ENCODE measurements at places on chromosomes 5 and 9.

GRCh38 chr5:131389096-131389868 is 125.4 kb downstream of the CDC42SE2 start:
- no peak for DNase-seq

DNA sequence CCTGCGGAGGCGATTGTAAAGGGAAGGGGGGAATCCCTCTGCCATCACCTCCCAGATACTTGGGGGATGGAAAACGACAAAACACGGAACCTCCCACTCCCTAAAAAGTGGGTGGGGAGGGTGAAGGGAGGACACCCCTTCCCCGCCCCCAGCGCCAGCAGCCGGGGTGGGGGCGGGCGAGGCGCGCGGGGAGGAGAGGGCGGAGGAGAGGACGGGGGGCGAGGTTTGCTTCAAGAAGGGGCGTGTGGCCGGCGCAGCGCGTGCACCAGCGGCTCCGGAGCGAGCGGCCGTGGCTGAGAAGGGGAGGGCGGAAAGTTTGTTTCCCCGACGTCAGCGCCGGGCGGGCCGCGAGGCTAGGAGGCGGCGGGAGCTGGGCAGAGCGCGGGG is at the start of gene PRRX2:
Gene PRRX2 (plus strand): TSS at position 259 of the 387 bp plus-strand sequence. CDS start 221 bp downstream, outside the sequence.
- peak; percentile 34 for DNase-seq

DNA sequence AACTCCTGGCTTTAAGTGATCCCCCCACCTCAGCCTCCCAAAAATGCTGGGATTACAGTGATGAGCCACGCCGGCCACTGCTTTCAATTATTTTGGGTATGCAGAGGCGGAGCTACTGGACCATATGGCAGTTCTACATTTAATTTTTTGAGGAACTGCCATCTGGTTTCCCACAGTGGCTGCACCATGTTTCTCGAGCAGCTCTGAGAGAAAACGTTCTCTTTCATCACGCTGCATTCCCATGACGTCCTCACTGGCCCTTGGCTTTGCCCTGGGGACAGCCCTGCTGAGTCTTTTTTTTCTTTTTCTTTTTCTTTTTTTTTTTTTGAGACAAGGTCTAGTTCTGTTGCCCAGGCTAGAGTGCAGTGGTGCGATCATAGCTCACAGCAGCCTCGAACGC is 35.5 kb upstream of the GRHPR start:
- no peak for DNase-seq

- no peak for DNase-seq
These were observed 29.6 kb downstream of the CAPSL start for GRCh38 chr5:35908814-35909213.
